Left cardiac atrium (tissue), 4 donors: ENCODE measurements at places on chromosomes 1 and 21. TPM values are rescaled to one million over a fixed set of nuclear protein-coding genes. Genes with fewer than 3 reads are reported as not detected.
A peak's percentile ranks its signal among the peaks of the same experiment; 100 is the strongest.

DNA sequence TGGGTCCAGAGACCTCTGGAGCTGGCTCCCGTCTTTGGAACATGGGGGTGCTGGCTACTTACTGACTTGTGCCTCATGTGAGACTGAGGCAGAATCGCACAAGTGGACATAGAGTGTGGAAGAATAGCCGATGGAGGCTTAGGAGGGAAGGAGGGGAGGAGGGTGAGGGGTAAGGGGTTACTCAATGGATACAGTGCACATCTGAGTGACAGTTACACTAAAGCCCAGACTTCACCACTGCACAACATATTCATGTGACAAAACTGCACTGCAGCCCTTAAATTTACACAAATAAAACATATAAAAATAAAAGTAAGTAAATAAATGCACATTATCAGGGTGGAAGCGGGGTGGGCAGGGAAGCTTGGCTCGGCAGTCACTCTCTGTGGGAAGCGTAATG lies 197.7 kb upstream of the RAB4A start:
- DNase-seq: no peak

Gene RSPH1
- total RNA-seq: not detected

Gene GPA33
- total RNA-seq: 0.31 TPM

DNA sequence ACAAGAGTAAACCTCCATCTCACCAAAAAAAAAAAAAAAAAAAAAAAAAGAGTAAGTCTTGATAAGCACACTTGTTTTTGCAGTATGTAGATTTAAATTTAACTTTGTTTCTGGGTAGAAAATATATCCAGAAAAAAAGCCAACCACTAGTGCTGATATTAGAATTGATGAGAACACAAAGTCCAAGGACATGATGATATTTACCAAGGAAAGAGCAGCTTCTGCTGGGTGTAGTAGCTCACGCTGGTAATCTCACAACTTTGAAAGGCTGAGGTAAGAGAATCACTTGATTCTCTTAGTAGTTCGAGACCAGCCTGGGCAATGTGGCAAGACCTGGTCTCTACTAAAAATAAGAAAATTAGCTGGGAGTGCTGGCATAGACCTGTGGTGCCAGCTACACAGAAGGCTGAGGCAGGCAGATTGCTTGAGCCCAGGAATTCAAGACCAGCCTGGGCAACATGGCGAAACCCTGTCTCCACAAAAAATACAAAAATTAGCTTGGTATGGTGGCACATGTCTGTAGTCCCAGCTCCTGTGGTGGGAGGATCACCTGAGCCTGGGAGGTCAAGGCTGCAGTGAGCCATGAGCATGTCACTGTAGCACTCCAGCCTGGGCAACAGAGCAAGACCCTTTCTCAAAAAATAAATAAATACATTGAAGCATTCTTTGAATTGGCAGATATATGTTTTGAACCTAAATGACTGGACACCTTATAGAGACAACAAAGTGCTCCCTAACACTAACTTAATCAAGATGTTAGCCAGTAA lies 63.6 kb upstream of the CACYBP start:
- DNase-seq: no peak

DNA sequence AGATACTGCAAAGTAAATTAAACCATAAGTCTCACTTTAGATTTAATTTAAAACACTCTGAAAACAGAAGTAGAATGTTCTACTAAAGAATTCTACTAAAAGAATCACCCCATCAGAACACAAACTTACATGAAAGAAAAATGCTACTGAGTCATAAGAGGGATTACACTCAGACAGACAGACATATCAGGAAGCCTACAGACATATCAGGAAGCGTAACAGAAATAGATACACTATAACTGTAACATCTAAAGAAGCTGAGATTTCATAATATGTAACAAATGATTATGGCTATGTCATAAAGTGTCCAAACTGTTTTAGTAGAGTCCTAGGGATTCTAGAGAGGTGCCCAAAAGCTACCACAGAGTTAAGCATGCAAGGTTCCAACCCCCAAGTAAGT lies 23.9 kb downstream of the FOXJ3 start:
- DNase-seq: no peak

DNA sequence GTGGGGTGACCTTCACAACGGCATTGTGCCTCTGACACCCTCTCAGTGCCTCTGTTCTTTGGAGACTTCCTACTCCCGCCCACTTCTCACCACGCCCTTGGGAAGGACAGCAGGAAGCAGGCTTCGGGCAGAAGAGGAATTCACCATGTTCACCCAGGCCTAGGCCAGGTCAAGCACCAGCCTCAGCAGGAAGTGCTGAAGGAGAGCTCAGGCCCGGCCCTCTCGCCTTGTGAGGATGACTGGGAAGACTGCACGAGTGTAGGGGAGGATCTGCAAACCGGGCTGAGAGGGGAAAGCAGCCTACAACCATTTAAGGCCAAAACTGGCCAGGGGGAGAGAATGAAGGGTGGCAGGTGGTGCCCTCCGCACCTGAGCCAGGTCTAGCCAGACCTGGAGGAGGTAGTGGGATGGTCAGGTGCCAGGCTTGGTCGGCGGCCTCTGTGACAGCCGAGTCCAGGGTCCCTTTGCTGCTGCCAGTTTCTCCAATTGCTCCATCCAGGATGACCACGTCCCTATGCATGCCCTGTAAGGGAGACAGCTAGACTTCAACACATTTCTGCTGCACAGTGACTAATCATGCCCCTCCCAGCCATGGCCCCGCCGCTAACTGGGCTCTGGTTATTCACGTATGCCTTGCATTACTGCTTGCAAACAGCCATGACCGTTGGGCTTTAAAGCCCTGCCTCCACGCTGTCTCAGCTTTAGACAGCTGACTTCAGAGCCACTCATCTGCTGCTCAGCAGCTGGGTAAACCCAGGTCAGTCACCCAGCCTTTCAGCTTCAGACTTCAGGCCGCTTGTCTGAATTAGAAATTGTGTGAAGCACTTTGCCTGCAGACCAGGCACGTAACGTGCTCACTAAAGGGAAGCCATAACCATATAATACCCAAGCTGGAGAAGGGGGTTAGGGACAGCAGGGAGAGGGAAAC lies 8.9 kb downstream of the MRTO4 start:
- no peak for DNase-seq

GRCh38 chr1:233326811-233327650 lies 493 bp upstream of the MAP3K21 start:
- DNase-seq: peak; percentile 85

DNA sequence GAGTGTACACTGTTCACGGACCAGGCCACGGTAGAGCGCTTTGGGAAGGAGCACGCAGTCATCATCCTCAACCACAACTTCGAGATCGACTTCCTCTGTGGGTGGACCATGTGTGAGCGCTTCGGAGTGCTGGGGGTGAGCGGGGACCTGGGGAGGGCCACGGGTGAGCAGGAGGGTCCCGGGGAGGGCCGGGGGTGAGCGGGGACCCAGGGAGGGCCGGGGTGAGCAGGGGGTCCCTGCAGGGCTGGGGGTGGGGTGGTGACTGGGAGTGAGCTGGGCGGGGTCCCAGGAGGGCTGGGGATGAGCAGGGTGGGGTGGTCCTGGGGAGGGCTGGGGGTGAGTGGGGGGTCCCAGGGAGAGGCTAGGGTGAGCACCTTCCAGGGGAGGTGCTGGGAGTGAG lies 44.1 kb upstream of the TRAPPC10 start:
- no peak for DNase-seq

- DNase-seq: no peak
Measured at GRCh38 chr1:12809933-12810332, 18.7 kb downstream of the PRAMEF1 start.

Gene MYBPHL
- 239 TPM for total RNA-seq

GRCh38 chr21:40714536-40714935 lies 132.4 kb downstream of the DSCAM start:
- no peak for DNase-seq

Gene FOXO6
- 2.9 TPM for total RNA-seq

DNA sequence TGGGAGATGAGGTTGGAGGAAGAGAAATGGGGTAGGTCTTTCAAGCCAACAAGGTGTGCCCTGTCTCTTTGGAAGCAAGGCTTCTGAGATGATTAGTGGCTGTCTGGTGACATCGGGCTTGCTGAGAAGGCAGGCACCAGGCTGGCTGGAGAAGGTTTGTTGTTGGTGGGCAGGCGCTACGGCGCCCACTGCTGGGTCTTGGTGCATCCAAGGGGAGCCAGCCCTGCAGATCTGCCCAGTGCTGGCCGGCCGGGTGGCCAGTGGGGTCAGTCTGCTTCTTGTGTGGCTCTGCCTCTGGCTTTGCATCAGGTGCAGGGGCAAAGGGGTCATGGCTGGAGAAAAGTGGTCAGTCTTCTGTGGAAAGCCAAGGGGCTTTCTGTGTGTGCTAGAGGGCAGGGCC lies 126.2 kb downstream of the TLR5 start:
- DNase-seq: no peak

Gene TFF2
- total RNA-seq: not detected

DNA sequence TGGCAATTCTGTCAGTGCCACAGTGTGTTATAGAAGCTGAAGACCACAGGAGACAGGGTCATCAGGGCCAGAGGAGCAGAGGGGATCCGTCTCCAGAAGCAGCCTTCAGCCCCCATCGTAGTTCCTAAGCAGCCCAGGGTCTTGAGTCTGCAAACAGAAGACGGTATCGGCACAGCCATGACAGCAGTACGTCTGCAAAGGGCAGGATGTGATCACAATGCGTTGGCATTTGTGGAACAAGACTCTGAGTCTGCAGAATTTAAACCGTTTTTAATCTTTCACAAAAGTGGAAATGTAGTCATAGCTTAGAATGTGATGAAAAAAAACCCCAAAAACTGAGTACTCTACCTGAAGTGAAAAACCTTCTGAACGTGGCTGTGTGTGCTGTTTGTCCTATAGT lies 44.0 kb upstream of the SCCPDH start:
- no peak for DNase-seq

- DNase-seq: no peak
Measured at GRCh38 chr1:152034324-152034653, 2.5 kb downstream of the S100A11 start.

DNA sequence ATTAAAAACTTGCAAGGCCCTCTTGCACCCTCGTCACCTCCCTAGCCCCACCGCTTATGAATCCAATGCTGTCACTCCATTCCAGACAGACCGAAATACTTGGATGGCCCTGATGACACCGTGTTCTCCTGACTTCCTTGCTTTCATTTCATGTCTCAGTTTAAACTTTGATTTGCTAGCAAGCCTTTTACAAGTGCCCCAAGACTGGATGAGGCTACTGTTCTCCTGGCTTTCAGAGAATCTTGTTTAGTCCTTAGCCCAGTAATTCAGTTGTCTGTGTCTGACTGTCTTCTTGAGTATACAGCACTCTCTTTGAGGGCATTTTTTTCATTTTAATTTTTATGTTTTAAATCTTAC lies 824 bp upstream of the IFI44L start:
- DNase-seq: no peak

Gene DNALI1
- 6.2 TPM for total RNA-seq

GRCh38 chr1:215458562-215458961 lies 108.5 kb upstream of the KCTD3 start:
- no peak for DNase-seq

DNA sequence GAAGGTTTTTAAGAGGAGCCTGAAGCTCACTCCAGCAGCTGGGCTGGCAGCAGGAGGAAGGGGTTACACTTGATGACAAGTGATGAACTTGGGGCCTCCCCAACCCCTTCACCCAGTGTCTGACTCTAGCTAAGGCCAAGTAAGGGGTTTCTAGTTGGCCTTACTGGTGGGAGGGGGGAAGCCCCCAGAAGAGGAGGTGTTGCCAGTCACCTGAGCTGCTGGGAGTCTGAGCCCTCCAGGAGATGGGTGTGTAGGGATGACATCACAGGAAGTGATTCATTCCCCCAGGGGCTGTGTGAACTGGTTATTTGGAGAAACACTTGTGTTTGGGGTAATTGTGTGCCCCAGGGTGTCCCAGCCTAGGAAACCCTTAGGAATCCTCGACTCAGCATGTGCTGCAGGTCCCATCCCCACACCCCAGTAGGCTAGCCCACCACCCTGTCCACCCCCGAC lies 3.1 kb downstream of the PADI1 start:
- no peak for DNase-seq

DNA sequence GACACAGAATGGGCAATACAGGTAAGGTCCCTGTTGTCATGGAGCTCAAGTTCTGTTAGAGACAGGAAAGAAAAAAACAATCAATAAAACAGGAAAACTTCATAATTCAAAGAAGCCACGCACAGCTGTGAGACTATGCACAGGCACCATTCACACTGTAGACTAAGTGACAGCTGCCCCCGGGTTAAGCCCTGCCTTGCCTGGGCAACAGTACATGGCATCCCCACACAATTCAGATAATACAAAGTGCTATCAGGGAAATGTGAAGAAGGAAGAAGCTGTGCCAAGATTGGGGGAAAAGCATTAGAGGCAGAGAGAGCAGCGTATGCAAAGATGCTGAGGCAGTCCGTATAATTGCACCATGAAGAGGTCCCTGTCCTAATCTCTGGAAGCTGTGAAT lies 9.0 kb upstream of the KCNE2 start:
- no peak for DNase-seq

Gene AMY2A
- total RNA-seq: not detected

DNA sequence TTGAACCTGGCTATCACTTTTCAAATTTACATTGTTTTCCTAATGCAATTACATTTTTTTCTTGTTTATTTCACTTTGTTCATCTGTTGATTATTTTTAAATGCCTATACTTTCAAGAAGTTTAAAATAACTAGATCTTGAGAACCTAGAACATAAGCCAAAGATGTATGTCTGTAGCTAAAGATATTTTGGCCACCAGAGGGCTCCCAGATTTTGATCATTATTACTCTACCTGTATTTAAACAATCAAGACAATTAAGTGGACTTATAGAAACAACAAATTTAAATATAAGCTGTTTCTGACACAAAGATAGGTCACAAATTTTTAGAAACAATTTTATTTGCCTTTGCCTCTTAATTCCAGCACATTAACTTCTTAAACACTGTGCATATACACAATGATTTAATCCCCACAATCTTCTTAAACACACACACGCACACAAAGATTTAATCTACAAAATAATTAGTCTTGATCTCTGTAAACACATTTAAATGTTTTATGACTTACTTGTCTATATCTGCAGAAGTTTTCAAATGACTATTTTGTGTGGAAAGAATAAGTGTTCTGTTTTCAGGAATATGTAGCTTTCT lies 380.0 kb downstream of the DSCAM start:
- DNase-seq: no peak

DNA sequence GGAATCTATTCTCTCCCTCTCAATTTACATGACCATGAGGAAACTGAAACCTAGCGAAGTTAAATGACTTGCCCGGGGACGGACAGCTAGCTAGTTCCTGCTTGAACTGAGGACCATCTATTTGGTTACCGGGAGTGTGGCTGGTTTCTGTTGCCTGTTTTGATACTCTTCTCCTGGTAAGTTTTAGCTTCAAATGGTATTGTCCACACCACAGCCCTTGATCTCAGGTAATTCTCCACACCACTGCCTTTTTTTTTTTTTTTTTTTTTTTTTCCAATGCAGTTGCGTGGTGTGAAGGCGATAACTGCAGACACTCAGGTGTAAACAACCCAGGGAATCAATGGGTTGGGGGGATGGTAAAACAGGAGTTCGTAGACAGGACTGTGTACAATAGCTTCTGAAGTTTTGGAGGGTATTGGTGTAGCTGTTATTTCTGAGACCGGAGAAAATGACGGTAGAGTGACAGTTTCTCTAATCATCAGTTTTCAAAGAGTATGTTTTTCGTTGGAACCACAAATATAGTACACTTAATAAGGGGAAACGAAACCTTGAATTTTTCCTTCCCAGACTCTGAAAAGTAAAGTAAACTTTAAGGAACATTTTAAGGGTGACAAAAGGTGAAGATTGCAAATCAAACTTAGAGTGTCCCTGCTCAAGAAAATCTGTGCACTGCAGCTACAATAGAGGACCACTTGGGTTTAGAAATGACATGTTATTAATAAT lies 125.3 kb upstream of the CACYBP start:
- DNase-seq: no peak
